Activated CD4-positive, alpha-beta T cell treated with anti-CD3 and anti-CD28 coated beads, Interleukin-2, Interleukin-6, amounts not matched to agents 100 ng/mL and 50 ng/mL, durations not matched to agents 16 hours and 8 hours (primary cell): ENCODE measurements at places on chromosomes 3 and 15.

DNA sequence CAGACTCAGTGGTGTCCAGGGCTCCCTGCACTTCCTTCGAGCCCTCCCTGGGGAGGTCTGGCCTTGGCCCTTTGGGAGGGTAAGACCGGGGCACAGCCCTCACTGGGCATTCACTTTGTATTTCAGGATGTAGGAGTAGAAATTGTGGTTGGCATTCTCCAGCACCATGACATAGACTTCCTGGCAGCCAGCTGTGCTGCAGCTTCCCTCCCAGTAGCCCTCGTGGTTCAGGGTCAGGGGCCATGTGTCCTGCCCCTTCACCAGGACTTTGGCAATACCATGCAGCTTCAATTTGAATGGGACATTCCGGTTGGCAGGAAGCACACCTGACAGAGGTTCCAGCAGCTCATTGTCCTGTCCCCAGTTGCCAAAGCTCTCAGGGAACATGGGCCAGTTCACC lies 47.3 kb downstream of the KY start:
- DNase-seq = no peak

DNA sequence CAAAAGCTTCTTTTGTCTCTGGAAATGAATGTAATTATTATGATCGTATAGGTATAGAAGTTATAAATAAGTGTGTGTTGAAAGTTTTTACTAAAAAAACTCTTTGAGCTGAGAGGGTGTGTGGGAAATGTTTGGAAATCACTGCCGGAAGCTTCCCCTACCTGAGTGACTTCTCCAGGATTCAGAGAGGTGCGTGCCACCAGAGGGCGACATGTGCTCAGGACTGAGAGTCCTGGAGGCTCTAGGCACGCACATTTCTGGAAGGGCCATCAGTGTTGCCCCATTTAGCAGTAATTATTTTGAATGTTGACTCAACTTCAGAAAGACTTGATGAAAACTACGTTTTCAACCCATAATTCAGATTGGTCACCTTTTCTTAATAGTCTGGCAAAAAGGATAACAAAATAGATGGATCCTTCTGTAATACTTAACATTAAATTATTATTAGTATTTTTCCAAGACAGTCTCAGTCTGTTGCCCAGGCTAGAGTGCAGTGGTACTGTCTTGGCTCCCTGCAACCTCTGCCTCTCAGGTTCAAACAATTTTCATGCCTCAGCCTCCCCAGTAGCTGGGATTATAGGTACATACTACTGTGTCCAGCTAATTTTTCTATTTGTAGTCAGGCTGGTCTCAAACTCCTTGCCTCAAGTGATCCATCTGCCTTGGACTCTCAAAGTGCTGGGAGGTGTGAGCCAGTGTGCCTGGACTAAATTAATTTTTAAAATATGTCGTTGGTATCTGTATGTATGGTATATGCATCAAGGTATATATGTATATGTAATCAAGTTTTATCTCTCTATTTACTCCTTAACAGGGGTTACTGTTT lies 34.5 kb downstream of the GPR171 start:
- DNase-seq = peak; percentile 87

- no peak for DNase-seq
Observed at GRCh38 chr15:81485806-81486205, 111.8 kb upstream of the TMC3 start.

DNA sequence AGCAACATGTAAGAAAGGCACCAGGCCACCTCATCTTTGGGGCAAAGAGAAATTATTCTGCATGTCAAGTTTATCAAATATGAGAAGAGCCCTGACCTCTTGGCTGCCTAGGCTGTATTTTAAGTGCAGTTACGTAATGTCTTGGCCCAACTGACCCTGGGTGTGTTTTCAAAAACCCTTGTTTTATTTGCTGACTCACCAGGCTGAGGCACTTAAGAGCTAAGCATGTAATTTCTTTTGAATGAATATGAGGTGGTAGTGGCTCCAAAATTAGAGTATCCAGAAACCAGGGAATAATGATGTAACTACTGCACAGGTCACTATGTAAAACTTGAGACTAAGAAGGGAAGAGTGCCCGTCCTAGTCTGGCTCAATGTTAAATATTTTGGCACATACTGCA lies 24.3 kb downstream of the PGPEP1L start:
- DNase-seq = no peak

- DNase-seq = peak; percentile 46
Observed at GRCh38 chr15:62165104-62165792, at the start of gene C2CD4B. C2CD4B (minus strand) TSS chr15:62165285; CDS start chr15:62164984, 301 bp downstream.

- DNase-seq = no peak
Observed at GRCh38 chr3:160479376-160479775, 29.8 kb upstream of the TRIM59 start.

- DNase-seq = no peak
Observed at GRCh38 chr3:33898901-33899300, 100.5 kb downstream of the PDCD6IP start.
